ENCODE measurements at places on chromosomes 2 and 18.
A peak's percentile ranks its signal among the peaks of the same experiment; 100 is the strongest.

DNA sequence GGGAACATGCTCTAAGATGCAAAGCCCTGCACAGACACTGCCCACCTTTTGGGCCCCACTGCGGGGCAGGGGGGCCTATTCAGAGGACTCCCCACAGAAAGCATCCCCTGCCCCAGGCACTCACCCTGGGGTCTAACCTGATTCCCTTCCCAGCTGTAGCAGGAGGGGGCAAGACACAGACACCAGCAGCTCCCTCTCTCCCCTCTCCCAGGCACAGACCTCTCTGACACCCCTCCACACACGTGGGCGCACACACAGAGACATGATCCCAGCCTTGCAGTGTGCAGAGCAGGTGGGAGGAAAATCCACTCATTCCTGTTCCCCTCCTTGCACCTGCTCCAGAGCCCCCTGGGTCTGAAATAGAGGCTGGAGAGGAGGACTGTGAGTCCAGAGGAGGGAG, 10.7 kb downstream of the TNS1 start:
- peaks cover 6% of the 10 kb centered on the region for H3K4me1 ChIP-seq
- no peak overlapping the region for H3K4me3 ChIP-seq
- peaks cover 11% of the 10 kb centered on the region for H3K27me3 ChIP-seq

DNA sequence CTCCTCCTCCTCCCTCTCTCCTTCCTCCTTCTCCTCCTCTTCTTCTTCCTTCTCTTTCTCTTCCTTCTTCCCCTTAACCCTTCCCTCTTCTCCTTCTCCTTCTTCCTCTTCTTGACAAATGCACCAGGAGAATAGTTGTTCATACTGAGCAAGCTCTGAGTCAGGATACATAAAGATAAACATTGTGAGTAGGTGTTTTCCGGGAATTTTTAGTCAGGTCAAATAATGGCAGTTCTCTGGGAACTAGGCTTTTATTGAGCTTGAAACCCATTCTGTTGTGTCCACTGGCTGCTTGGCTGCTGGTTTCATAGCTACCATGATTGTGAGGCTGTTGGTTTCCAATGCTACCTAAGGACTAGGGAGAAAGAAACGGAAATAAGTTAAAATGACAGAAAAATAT, 1144.7 kb upstream of the DDX18 start:
- no peaks in the 10 kb centered on the region for H3K27me3 ChIP-seq
- no peaks in the 10 kb centered on the region for H3K4me1 ChIP-seq
- no peak overlapping the region for H3K4me3 ChIP-seq
- DNase-seq, result no peak

DNA sequence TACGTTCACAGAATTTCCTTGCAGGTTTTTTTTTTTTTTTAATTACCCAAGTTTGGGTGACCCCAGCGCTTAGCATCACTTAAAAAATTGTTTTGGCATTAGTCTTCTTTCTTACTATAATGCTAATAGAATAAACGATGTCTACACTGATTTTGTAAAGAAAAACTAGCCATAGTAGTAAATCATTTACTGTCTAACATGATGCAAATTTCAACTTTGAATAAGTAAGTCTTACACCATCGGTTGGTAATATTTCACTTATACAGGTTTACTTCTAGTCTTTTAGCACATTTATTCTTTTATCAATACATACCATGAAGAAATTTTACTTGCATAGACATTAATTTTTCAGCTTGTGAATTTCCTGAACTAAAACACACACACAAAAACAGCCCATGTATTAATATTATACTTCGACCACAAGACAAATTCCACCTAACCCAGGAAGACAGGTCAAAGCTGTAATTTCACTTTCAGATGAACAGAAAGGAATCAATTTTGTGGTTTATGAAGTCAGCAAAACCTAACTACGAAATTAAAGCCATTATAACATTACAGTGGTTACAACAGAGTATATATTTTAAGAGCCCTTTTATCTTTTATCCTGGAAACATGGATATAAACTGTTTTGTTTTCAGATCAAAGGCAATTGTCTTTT, 1.9 kb downstream of the YES1 start:
- DNase-seq, result no peak
- peaks cover 85% of the 10 kb centered on the region for H3K4me1 ChIP-seq
- peak overlapping the region; percentile 98 for H3K4me3 ChIP-seq

DNA sequence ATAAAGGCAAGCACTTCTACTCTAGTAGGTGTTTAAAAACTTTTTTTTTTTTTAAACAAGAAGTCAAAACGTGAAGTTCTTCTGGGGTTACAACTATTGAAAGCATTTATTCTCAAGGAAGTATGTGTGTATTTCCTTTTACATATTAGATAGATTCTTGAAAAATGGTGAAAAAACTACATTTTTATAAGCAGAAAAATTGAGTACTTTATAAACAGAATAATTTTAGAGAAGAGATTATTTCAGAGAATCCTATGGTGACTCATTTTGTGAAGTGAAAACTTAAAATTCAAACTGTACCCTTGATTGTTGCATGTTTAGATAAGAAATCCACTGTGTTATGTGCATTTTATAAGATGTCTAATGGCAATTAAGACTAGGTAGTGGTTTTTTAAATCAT, 2.9 kb downstream of the EML4 start:
- H3K4me1 ChIP-seq, result peaks cover 42% of the 10 kb centered on the region
- no peak overlapping the region for H3K27ac ChIP-seq
- H3K36me3 ChIP-seq, result peaks cover 11% of the 10 kb centered on the region
- no peaks in the 10 kb centered on the region for H3K27me3 ChIP-seq
- H3K4me3 ChIP-seq, result no peak overlapping the region

GRCh38 chr2:133817680-133818566, 249.7 kb upstream of the NCKAP5 start:
- no peaks in the 10 kb centered on the region for H3K27me3 ChIP-seq
- H3K36me3 ChIP-seq, result no peaks in the 10 kb centered on the region
- H3K4me1 ChIP-seq, result no peaks in the 10 kb centered on the region

DNA sequence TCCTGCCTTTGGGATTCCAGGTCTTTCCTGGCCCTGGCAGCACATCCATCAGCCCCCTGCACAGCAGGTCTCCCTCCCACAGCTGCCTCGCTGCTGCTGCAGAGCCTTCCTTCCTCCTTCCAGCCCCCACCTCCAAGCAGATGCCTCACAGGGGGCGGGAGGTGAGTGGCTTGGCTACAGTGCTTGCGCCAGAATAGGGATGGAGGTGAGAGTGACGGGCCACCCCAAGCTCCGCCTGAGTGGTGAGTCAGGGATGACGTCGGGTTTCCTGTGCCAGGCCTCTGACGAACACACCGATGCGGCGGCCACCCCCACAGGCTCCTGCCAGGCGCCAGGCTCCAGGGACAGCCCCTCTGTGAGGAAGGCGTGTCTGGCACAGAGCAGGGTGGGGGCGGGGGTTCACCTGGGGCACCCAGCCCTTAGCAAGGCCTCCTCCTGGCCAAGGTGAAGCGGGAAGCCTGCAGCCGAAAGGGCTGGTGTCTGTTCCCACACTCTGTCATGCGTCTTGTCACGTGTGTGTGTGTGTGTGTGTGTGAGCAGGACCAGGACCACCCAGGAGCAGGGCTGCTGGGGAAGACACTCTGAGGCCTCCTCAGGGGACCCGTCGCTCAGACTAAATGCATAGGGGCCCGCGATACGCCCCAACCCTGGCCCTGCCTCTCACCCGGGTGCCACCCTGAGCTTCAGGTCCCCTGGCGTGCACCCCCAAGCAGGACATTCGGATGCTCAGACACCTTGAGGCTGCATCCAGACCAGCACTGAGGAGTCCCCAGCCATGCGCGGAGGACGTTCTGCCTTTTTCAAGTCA, 3.4 kb upstream of the DUSP2 start:
- H3K27me3 ChIP-seq, result peaks cover 2% of the 10 kb centered on the region
- peaks cover 13% of the 10 kb centered on the region for H3K36me3 ChIP-seq
- H3K4me1 ChIP-seq, result peaks cover 79% of the 10 kb centered on the region
- peak; percentile 98 for DNase-seq

GRCh38 chr2:191265311-191266170, 20.3 kb downstream of the MYO1B start:
- H3K36me3 ChIP-seq, result no peaks in the 10 kb centered on the region
- H3K27me3 ChIP-seq, result peaks cover 2% of the 10 kb centered on the region
- peaks cover 9% of the 10 kb centered on the region for H3K4me1 ChIP-seq
- no peak for DNase-seq
- H3K27ac ChIP-seq, result no peak overlapping the region

DNA sequence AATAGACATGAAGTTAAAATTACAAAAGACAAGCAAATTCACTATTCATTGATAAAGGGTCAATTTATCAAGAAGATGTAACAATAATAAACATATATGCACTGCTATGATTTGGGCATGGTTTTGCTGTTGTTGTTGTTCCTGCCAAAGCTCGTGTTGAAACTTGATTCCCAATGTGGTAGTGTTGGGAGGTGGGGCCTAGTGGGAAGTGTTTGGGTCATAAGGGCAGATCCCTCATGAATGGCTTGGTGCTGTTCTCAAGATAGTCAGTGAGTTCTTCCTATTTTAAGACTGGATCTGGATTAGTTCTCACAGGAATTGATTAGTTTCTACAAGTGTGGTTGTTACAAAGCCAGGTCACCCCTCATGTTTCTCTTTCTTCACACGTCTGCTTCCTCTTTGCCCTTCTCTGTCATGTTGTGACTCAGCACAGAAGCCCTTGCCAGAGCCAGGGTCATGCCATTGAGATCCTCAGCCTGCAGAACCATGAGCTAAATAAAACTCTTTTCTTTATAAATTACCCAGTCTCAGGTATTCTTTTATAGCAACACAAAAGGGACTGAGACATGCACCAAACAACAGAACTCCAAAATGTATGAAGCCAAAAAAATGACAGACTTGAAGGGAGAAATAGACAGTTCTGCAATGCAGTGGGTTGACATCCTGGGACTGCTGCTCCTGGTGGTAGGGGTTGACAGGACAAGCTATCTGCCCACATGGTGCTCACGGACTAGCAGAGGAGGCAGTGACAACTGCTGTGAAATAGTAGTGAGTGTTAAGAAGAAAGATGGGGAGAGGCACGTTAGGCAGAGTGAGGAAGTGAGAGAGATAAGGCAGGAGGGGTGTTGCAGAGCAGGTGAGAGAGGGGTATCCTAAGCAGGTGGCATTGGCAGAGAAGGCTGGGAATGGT, 18.6 kb upstream of the SKA1 start:
- no peaks in the 10 kb centered on the region for H3K36me3 ChIP-seq
- H3K27ac ChIP-seq, result no peak overlapping the region
- H3K27me3 ChIP-seq, result peaks cover 10% of the 10 kb centered on the region
- peaks cover 10% of the 10 kb centered on the region for H3K4me1 ChIP-seq
- no peak overlapping the region for H3K4me3 ChIP-seq

DNA sequence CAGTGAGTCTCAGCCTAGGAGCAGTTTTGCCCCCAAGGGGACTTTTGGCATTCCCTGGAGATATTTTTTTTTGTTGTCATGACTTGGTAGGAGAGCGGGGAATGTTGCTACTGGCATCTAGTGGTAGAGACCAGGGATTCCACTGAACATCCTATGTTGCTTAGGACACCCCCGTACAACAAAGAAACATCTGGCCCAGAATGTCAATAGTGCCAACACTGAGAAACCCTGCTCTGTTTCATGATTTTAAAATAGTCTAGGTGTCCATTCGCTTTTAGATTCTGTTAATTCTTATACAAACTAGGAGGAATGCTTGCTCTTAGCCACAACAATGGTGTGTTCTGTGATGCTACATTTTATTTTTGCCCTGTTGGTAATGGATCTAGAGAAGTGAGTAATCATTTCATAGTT, 225.8 kb upstream of the SIX3 start:
- DNase-seq, result no peak
- H3K27me3 ChIP-seq, result no peaks in the 10 kb centered on the region
- H3K36me3 ChIP-seq, result no peaks in the 10 kb centered on the region
- peaks cover 14% of the 10 kb centered on the region for H3K4me1 ChIP-seq

DNA sequence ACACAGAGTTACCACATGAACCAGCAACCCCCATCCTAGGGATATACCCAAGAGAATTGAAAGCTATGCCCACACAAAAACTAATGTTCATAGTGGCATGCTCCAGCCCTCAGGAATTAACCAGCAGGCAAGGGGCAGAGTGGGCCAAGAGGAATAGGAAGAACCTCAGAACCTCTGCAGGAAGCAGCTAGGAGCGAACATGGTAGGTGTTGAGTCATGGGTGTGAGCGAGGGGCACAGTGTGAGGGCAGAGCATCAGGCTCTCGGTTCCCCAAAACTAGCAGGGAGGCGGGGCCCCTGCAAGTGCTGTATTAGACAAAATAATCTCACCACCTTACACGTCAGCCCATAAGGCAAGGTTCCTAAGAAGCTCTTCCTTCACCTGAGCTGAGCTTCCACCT, 5.6 kb upstream of the RUFY4 start:
- H3K4me3 ChIP-seq, result no peak overlapping the region
- H3K27me3 ChIP-seq, result peaks cover 13% of the 10 kb centered on the region
- H3K36me3 ChIP-seq, result no peaks in the 10 kb centered on the region
